ENCODE measurements at places on chromosomes 1 and 21. TPM values are rescaled to one million over a fixed set of nuclear protein-coding genes. Genes with fewer than 3 reads are reported as not detected.

The LIPI gene
- not detected for polyA plus RNA-seq

GRCh38 chr1:5009376-5010065 is 355.1 kb downstream of the AJAP1 start:
- no peak for DNase-seq

GRCh38 chr1:206503591-206504362 is 3.6 kb upstream of the RASSF5 start:
- DNase-seq, result no peak

- DNase-seq, result no peak
These were observed 245.3 kb downstream of the SLC45A1 start for GRCh38 chr1:8562881-8563865.

DNA sequence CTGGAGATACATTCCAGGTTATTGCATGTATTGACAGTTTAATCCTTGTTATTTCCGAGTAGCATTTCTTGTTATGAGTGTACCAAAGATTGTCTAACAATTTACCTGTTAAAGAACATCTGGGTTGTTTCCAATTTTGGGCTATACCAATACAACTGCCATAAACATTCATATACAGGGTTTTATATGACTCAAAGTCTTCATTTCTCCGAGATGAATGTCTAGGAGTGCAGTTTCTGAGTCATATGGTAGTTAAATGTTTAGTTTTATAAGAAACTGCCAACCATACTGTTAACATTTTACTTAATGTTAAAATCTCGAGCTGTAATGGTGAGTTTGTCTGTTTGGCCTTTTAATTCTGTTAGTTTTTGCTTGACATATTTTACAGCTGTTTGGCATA is 10.0 kb downstream of the RAB4A start:
- no peak for DNase-seq

- no peak for DNase-seq
These were observed 1.8 kb downstream of the THEM4 start for GRCh38 chr1:151907363-151908139.

The NBPF3 gene
- 14.0 TPM for polyA plus RNA-seq

GRCh38 chr1:76075877-76076276 is 1.3 kb downstream of the ST6GALNAC3 start:
- no peak for DNase-seq

The RHCE gene
- polyA plus RNA-seq, result 2.3 TPM

DNA sequence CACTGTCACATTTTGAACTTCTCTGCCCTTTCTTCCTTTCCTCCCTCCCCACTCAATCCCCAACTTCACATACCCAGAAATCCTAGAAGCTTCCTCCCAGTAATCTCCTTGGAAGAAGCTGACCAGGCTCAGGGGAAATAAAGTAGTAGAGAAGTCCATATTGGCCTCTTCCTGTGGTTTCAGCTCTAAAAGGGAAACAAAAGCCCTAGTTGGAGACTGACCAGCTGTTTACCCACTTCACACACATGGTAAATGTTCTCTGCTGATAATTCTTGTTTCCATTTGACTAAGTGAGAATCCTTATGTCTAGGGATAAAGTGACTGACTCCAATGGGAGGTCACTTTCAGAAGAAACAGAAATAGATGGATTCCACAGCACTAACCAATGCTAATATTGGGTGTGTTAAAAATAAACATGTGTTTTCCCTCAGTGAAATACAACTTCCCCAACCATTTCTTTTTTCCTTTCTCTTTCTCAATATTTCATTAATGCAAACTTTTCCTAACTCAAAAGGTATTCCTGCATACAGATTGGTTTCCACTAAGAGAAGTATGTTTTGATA is 178.9 kb upstream of the DPT start:
- no peak for DNase-seq

DNA sequence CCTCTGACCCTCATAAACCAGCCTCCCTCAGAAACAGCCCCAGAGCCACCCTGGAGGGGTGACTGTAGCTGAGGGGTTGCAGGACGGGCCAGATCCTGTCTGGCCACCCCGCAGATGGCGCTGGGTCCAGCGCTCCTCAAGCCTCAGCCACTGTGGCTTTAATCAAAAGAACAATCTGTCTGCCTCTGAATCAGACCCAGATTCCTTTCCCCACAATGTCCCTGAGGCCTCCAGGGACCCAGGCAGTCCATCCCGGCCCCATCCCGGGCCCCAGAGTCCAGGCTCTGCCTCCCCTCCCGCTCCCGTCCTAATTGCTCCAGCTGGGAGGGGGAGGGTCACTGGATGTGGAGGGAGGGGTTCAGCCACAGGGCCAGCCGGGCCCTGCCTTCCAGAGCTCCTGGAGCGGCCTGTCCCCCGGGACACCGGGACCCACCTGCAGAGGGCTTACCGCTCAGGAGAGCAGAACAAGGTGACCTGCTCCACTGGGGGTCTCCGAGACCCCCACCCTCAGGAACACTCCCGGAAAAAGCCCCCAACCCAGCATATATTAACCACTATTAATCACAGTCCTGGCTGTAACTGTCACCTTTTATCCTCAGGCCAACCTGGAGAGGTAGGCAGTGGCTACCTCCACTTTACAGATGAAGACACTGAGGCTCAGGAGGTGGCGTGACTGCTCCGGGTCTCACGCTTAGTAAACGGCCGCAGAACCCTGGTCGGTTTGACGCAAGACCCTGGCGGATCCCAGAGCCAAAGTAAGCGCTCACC is 836 bp upstream of the FBLIM1 start:
- peak; percentile 58 for DNase-seq

GRCh38 chr1:56824271-56824670 is 5.1 kb upstream of the FYB2 start:
- no peak for DNase-seq

GRCh38 chr1:15469361-15469760 is 6.5 kb upstream of the CELA2B start:
- peak; percentile 11 for DNase-seq

DNA sequence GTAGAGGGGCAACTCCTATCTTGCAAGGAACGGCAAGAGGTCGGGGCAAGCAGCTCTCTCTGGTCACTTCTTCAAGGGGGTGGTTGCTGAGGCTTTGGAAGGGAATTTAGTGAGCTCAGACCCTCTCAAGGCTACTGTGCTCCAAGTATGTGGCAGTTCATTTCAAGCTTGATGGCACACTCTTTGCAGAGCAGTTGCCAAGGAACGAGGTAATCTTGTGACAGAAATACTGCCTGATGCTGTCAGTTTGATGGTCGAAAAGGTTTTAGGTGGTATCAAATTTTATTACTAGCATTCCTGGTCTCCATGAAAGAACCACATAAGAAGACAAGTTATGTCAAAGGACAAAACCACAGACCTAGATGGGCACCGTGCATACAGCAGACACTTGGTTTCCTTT is 13.1 kb downstream of the CFAP298 start:
- no peak for DNase-seq

The GJA4 gene
- polyA plus RNA-seq, result 14.4 TPM
